Endodermal cell (in vitro differentiated cells): ENCODE measurements at places on chromosomes 4 and X. TPM values are rescaled to one million over a fixed set of nuclear protein-coding genes. Genes with fewer than 3 reads are reported as not detected.

GRCh38 chr4:48483006-48483776 is at the start of gene SLC10A4:
Gene SLC10A4 (plus strand): TSS chr4:48483343. CDS start chr4:48483562, 219 bp downstream.
- peak; percentile 86 for DNase-seq

GRCh38 chr4:3417448-3417847 is 24.3 kb upstream of the HGFAC start:
- peak; percentile 41 for DNase-seq

GRCh38 chrX:118548841-118549240 is 53.2 kb downstream of the DOCK11 start:
- no peak for DNase-seq

DNA sequence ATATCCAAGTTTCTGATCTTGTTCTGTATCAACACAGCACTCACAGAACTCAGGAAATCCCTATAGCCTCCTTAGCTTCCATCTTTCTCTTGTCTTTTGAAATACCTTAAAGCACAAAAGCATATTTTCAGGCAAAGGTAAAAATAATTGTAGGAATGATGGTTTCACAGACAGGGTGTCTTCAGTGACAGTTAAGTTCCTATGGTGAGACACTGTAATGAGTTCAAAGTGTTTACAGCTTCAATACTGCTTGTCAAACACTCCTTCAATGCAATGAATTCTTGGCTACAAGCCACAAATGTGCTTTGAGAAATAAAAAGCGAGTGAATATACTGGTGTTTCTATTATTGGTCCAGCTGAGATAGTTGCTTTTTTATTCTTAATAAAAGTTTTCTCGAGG is 466.0 kb downstream of the DMD start:
- DNase-seq, result no peak

- peak; percentile 84 for DNase-seq
Observed at GRCh38 chrX:68822641-68823410, 6.0 kb upstream of the EFNB1 start.

DNA sequence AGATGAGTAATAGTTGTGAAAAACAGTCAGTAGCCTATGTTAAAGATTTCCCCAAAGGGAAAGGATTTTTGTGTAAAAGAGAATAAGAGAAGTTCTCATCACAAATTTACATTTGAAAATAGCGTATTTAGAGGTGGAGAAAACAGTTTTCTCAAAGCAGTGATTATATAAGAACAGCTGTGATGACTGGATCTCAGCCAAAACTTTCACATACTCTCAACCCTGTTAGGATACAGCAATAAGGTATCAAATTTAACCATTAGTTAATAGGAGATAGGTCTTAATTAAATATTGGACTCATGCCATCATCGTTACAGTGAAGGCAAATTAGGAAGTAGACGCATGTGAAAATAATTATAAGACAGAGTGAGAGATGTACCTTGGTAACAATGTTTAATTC is 622.7 kb downstream of the PCDH18 start:
- no peak for DNase-seq

F8A3 gene
- 0.29 to 0.66 TPM in 2 of 3 replicates, not detected in the other for total RNA-seq

GAGE12E gene
- total RNA-seq, result not detected in 2 replicates

FRG2 gene
- total RNA-seq, result not detected in 3 replicates

TMSB15C gene
- total RNA-seq, result 8.4 to 10.0 TPM (median 9.8 TPM) in 3 replicates
